ENCODE measurements at places on chromosomes 5 and 9. TPM values are rescaled to one million over a fixed set of nuclear protein-coding genes. Genes with fewer than 3 reads are reported as not detected.

Gene FUT7
- total RNA-seq = not detected

Gene DDX4
- not detected for total RNA-seq

DNA sequence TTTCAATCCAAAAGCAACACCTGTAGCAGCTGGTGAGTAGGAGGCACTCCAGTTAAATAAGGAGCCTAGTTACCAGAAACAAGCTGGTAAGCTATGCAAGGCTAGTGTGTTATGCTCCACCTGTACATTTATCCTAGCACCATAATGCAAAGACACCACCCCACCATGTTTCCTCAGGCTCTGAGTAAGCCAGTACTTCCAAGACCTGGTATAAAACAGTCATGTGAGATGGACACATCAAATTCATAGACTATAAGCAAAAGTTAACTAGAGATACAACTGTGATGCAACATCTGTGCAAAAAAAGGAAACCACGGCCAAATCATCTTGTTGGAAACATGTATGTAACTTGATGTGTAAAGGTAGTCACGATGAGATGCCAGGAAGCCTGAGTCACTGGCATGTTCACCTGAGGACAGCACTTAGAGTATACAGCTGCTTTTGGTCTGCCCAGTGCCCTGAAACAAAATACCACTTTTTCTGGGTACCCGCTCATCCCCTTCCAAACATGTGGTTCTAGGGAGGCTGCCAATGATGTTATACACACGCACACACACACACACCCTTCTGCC, 66.1 kb downstream of the CDK5RAP2 start:
- DNase-seq = no peak
- no peaks in the 10 kb centered on the region for H3K27me3 ChIP-seq
- peaks cover 7% of the 10 kb centered on the region for H3K36me3 ChIP-seq
- no peaks in the 10 kb centered on the region for H3K4me1 ChIP-seq

DNA sequence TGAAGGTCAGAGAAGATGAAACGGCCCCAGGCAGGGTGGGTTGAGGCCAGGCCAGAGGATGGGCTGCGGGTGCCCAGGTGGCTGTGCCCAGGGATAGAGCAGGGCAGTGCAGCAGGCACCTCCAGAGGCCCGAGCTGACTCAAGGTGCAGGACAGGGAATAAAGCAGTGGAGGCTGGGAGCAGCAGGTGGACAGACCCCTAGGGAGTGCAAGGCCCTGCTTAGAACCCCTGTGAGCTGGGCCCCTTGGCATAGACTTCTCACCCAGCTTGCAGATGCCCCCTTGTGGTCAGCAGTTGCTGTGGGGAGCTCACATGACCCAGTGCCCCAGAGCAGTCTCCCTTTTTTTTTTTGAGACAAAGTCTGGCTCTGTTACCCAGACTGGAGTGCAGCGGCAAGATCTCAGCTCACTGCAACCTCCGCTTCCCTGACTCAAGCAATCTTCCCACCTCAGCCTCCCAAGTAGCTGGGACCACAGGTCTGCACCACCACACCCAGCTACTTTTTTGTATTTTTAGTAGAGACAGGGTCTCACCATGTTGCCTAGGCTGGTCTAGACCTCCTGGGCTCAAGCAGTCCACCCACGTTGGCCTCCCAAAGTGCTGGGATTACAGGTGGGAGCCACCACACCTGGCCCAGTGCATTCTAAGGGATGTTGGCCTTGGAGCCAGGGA, 118.8 kb downstream of the WNK2 start:
- H3K27ac ChIP-seq = no peak overlapping the region
- peak; percentile 76 for DNase-seq
- no peaks in the 10 kb centered on the region for H3K27me3 ChIP-seq
- peaks cover 12% of the 10 kb centered on the region for H3K4me1 ChIP-seq
- H3K36me3 ChIP-seq = no peaks in the 10 kb centered on the region

- H3K4me3 ChIP-seq = no peak overlapping the region
- H3K4me1 ChIP-seq = no peaks in the 10 kb centered on the region
- no peak for DNase-seq
- no peaks in the 10 kb centered on the region for H3K27me3 ChIP-seq
- no peaks in the 10 kb centered on the region for H3K36me3 ChIP-seq
These were observed 27.5 kb downstream of the ZNF474 start for GRCh38 chr5:122156724-122157325.

Measured in body of pancreas (tissue), 4 donors.